ENCODE measurements at places on chromosomes 3 and 15.

DNA sequence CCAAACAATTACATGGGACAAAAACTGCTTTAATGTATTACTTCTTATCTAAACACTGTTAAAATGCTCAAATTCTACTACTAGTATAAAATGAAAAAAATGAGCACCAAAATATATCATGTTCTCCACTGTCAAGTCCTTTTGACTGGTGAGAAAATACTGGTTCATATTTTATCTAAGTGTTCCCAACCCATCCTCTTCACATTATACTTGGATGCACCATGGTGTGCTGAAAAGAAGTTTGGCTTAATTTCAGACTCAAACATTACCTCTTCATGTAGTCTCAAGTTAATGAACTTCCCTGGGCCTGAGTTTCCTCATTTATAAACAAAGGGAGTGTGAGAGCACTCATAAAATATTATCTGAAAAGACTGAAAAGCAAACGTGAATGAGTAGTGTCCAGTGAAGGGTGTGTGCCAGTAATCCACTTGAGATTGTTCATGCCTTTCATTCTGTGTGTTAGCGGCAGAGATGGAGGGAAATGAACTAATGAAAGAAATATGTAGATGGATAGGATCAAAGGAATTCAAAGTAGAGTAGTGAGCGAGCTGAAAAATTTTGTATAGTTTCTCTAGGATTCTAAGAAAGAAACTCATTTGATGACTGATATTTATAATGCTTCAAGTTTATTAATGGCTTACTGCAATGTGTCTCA, 263.2 kb downstream of the NLGN1 start:
- DNase-seq = no peak

DNA sequence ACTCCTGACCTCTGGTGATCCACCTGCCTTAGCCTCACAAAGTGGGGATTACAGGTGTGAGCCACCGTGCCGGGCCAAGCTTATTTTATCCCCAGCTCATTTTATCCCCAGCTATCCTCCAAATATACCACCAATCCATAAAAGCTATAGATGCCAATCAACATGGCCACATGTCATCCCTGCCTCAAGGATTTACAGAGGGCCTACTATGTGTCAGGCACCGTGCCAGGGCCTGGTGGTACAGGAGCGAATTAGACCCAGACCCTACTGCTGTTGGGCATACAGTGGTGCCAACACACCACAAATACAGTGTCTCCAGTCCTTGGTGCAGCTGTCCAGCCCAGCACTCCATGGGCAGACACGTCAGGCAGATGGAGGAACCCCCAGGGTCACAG, 73.4 kb downstream of the SCN5A start:
- no peak for DNase-seq

DNA sequence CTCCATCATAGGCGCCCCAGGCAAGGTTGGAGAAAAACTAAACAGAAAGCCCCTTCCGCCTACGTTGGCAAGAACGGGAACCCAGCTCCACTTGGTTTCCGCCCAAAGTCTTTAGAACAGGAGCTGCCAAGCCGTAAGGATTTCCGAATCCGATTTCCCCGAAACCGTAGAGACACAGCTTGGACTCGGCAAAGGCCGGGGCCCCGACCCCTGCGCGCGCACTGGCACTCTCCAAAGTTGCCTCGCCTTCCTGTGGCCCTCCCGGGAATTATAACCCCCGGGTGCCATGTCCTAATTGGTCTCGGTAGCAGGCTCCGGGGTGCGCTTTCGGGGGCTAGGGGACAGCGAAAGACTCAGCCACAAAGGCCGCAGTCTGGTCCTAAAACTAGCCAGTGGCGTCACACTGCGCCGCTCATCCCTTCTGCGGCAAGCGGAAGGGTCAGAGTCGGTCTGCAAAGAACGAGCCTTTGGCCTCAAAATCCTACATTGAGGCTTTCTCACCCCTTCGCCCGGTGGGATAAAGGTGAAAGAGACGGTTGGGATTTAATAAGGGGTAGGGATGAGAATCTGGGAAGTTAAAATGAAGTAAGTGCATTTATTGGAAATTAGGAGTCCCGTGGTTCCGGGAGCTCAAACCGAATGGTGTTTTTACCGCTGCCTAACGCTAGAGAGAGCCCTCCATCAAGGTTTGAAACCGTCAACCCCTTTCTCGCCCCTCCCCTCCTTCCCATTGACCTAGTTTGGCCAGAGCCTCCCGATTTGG, 6.8 kb downstream of the BCL6 start:
- DNase-seq = peak; percentile 45

- DNase-seq = no peak
Measured at GRCh38 chr15:36265422-36265821, 314.0 kb upstream of the CDIN1 start.

- DNase-seq = no peak
Measured at GRCh38 chr3:143276592-143276991, 157.0 kb downstream of the CHST2 start.

DNA sequence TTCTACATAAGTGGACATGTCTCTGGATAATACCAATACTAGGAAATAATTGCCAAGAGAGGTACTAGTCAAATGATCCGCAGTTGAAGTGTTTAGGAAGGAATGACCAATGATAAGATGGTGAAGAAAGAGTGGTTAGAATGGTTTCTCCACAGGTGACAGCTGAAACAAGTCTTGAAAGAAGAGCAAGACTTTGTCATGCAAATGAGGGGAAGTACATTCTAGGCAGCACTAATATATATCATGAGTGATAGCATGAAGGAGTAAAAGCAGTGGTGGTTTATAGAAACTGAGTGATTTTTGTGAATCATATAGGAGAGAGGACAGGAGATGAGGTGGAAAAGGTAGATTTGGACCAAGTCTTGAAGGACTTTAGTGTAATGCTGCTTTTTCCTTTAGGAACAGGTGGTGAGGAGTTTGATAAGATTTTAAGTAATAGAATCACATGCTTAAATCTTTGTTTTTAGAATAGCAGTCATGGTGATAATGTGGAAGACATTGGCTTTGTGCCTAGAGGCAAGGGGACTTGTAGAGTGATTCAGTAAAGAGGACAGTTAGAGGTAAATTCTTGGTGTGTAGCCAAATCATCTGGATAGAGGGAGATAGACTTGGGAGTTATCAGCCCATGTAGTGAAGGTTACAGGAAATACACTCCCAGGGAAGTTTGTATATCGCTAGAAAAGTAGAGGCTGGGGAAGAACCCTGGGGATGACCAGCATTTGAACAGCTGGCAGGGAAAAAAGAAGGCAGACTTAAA, 31.9 kb downstream of the SLMAP start:
- no peak for DNase-seq

DNA sequence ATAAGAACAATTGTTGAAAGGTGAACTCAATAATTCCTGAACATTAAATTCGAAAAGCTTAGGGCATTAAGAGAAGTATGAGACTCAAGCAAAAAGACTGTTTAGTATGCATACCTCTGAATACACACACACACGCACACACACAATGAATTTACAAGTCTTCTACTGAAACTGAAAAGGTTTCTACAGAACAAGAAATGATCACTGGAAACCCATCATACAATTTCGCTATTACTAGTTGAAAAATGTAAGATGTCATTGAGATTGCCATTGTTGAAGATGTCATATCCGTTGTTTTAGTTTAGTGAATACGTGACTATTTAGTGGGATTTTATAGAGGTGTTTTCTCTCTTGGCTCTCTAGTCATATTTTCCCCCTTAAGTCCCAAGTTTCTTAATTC, 106.8 kb downstream of the FOXB1 start:
- no peak for DNase-seq

- no peak for DNase-seq
Measured at GRCh38 chr3:11420066-11420465, 147.9 kb downstream of the ATG7 start.

GRCh38 chr15:89090791-89091626, 2.8 kb downstream of the ABHD2 start:
- peak; percentile 11 for DNase-seq

- no peak for DNase-seq
Measured at GRCh38 chr15:78065284-78065872, 12.1 kb downstream of the TBC1D2B start.

DNA sequence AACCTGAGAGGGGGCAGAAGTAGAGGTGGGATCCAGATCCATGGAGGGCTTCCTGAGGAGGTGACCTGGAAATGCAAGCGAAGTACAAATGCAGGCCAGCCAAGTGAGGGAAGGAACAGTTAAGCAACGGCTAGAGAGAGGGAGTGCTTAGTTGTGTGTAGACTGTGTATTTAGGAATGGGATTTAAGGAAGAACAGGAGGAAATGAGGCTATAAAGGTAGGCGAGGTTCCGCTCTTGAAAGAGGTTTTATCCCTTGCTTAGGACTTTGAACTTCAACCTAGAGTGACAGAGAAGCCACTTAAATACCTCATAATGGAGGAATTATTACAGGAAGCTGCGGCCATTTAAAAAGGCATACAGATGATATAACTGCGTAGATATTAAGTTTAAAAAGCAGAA, 295.1 kb downstream of the THSD4 start:
- no peak for DNase-seq

Measured in T-helper 9 cell (primary cell).